Testis (tissue), 5 donors: ENCODE measurements at places on chromosomes 12 and 14. TPM values are rescaled to one million over a fixed set of nuclear protein-coding genes. Genes with fewer than 3 reads are reported as not detected.

GRCh38 chr12:60494244-60494643 lies 898.4 kb downstream of the SLC16A7 start:
- DNase-seq = no peak

- no peak for DNase-seq
These were observed 13.0 kb downstream of the TOMM20L start for GRCh38 chr14:58408681-58409215.

GRCh38 chr14:75497191-75497590 lies 25.1 kb upstream of the BATF start:
- no peak for DNase-seq

GRCh38 chr12:109863847-109864712 lies 16.3 kb downstream of the GLTP start:
- no peak for DNase-seq

The SERPINA1 gene
- total RNA-seq = 1.0 TPM
